CD4-positive, alpha-beta T cell treated with Interleukin-1 beta for 1 hour (primary cell): ENCODE measurements at places on chromosomes 12 and 14.

DNA sequence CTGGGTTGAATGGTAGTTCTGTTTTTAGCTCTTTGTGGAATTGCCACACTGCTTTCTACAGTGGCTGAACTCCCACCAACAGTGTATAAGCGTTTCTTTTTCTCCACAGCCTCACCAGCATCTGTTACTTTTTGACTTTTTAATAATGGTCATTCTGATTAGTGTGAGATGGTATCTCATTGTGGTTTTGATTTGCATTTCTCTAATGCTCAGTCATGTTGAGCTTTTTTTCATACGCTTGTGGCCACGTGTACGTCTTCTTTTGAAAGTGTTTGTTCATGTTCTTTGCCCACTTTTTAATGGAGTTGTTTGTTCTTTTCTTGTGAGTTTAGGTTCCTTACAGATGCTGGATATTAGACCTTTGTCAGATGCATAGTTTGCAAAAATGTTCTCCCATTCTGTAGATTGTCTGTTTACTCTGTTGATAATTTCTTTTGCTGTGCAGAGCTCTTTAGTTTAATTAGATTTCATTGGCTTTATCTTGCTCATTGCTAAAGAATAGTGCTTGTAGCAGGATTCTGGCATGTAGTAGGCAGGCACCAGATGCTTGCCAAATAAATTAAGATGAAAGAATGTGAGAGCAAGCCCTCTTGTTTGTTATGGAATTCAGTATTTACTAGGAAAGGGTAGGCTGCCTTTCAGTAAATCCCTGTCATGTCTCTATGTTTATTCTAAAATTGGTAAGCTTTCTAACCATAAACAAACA, 86.8 kb downstream of the PDE3A start:
- no peak for DNase-seq

- DNase-seq, result no peak
Measured at GRCh38 chr14:33464254-33464962, 486.5 kb downstream of the EGLN3 start.

- no peak for DNase-seq
Measured at GRCh38 chr14:105171004-105171673, 2.6 kb upstream of the JAG2 start.

DNA sequence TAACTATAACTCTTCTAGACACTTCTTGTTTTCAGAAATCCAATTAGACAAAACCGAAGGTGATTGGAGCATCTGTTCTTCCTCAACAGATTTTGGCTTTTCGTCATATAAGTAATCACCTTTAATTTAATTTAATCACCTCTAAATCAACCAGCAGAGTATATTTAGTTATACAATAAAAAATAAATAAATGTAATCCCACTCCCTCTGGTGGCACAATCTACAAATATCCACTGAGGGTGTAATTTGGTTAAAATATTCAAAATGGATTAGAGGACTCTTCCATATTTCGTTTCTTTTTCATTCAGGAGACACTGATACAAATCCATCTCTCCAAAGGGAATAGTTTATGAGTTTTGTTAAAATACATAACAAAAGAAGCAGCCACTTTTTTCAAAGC, 18.3 kb upstream of the SLC35F4 start:
- DNase-seq, result no peak

DNA sequence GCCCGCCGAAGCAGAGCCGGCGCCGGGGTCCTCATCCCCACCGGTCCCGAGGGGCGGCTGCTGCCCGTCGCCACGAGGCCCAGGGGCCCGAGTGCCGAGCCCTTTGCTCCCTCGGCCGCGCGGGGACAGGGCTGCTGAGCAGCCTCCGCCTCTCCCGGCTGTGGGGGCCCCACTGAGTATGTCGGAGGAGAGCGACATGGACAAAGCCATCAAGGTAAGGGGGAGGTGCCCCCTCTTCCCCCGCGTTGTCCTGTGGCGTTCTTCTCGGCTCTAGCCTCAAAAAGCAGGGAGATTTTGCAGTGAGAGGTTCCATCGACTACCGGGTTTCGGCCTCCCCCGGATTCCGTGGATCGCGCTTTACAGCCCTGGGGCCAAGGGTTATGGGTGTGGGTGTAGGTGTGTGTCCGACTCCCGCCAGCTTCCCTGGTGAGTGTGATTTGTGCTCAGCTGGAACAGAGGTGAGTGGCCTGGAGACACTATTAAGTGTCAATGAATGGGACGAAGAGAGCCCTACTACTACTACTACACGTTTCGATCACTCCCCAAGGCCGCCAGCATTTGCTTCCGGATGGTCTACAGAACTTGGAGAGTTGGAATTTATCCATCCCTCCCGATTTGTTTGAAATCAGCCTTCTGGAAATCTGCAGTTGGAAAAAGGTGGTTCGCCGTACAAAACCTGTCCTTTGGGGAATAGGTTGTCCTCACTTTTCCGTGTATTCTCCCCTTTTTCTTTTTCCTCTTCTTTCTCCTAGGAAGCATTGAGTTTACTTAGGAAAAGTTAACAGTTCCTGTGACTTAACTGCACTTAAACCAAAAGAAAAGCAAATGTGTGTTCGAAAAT, 748 bp downstream of the MAPKAPK5 start:
- DNase-seq, result no peak

DNA sequence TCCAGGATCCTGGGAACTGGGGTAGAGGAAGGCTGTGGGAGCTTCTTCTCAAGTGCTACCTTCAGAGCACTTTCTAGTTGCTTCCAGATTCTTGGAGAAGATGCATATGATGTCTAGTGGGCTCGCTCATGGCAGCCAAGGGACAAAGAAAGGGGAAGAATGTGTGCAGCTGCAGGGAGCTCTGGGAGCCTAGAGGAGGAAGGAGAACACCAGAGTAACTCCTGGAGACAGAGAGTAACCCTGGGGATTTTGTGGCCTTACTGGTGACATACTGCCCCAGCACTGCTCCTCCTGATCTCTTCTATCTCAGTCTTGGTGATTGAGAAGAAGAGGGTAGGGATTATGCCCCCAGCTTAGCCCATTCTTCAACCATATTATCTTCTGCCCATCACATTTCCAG, 10.3 kb upstream of the SP7 start:
- DNase-seq, result no peak

DNA sequence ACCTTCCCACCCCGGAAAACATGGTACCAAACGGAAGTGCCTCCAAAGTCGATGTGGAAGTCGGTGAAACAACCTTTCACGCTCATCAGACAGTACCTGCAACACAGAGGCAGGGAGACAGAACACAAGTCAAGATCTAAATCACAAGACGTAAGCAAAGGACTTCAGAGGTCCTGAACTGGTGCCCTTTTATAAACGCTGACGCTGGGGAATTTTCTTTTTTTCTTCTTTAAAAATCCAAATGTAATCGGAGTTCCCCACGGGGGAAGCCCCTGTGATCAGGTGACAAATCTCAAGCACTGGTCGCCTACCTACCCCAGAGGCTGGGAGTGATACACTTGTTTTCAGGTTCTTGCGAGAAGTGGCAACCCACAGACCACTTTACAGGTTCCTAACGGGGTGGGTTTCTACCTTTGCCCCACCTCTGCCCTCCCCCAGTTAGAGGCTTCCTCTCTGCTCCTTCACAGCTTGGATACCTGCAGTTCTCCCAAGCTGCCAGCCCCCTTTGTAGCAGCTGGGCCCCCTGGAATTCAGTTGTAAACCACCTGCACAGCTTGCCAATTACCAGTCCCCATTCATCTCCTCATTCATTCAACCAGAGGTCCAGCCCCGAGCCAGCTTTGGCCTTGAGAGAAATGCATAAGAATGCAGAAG, 46.2 kb downstream of the KDM2B start:
- DNase-seq, result peak; percentile 81

DNA sequence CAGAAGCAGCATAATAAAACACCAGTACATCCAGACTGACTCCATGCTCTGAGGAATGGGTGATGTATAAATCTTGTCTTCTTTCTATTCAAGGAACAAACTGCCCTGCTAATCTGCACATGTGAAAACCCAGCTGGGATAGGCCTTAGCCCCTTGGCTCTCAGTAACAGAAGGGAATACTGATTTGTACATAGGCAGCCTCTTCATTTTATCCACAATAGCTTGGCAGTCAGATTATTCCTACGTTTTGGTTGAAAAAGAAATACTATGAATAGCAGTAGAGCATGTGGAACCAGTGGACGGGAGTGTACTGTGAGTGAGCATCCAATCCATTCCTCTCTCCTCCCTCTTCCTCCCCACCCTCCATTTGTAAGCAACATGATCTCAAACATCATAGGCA, 113.5 kb upstream of the ARHGAP5 start:
- DNase-seq, result no peak

DNA sequence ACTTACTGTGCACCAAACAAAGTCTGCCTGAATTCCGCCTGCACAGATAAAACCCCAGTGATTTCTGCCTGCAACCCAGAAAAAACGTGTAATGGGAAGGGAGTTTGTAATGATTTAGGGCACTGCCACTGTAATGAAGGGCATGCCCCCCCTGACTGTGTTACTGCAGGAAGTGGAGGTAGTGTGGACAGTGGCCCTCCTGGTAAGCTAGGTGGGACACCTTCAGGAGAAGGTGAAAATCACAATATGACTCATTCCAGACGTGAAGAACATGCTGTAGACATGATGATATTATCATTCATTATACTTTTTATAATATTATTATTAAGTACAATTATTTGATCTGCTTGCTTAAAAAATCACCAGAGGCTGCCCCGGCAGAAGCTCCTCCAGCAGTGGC, 59.2 kb downstream of the MAPKAPK5 start:
- DNase-seq, result no peak

GRCh38 chr14:31025367-31026076, at the start of gene AP4S1:
Gene AP4S1, plus strand, starts transcription at chr14:31025649. Its CDS starts 40,548 bp downstream, at chr14:31066197.
- DNase-seq, result peak; percentile 55

DNA sequence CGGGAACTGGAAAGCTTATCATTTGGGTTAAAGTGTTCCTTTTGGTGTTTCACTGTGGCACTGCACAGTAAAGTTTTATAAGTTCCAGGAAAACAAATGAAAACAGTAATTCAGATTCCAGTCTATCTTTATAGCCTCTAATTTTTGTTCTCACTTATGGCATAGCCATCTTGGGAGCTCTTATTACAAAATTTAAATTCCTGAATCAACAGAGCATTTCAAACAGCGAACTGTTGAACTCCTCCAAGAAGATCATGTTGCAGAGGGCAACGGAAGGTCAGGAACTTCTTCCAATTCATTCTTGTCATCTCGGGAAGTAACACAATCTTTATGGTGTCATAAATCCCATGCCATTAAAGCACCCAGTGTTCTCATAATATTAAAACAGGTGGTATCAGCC, 229.1 kb downstream of the KCNC2 start:
- DNase-seq, result no peak
